ENCODE measurements at places on chromosomes 2 and 18. TPM values are rescaled to one million over a fixed set of nuclear protein-coding genes. Genes with fewer than 3 reads are reported as not detected.

Gene LOXHD1
- total RNA-seq = 0.83 TPM

DNA sequence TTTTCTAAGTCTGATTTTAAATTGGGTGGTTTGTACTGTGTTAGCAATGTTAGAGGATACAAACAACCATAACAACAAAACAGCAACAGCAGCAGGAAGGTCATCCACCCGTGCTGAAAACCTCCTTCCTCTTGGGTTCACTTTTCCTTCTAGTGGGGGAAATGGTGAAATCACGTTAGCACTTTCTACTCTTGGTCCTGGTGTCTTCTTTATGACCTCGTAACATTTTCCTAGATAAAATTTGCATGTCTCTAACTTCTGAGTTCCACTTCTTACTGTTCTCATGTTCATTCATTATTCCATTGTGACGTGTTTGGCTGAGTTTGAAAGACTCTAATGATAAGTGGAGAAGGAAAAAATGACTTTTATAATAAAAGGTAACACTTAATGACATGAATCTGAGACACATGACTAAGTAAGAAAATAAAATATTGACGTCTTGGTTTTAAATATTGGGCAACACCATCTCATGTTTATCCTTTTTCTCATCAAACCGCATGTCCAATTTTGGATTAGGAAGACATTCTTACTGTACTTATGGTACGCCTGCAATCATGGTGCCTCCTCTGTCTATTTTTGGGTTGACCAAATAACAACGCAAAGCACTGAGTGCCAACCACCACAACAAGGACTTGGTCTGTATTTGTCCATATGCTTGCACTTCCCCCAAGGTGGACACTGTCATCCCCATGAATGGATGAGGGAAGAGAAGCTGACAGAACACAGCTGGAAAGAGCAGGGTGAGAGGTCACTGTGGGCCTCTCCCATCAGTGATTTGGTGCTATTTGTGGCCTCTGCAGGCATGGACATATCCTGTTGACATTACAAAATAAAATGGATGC, 25.7 kb upstream of the IL1R1 start:
- no peak for DNase-seq

GRCh38 chr18:78972930-78973331, 6.7 kb upstream of the SALL3 start:
- DNase-seq = peak; percentile 39

Gene HOXD13
- not detected for total RNA-seq

GRCh38 chr18:6249788-6250187, 164.9 kb downstream of the L3MBTL4 start:
- DNase-seq = no peak

- DNase-seq = peak; percentile 27
These were observed 26.8 kb downstream of the GLI2 start for GRCh38 chr2:120762341-120763061.

GRCh38 chr2:162282765-162283425, 35.6 kb downstream of the IFIH1 start:
- no peak for DNase-seq

Gene PLA2R1
- 28.3 TPM for total RNA-seq

DNA sequence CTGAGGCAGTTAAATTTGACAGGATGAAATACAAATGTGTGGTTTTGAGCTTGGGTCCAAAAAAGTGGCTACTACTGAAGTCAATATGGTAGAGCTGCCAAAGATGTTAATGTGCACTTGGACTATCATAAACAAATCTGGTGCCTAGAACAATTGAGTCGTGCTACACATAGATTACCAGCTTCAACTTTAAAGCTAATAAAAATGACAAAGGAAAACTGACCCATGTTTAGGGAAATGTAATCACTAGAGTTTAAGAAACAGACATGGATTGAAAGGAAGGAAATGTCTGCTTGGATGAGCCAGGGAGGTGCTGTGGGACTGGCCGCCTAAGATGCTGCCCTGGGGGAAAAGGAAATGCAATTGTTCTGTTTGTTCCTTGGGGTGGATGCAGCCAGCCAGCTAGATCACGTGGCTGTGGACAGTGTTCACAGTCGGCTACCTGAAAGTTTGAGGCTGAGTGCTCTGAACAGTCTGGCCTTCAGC, 36.6 kb downstream of the CYB5A start:
- no peak for DNase-seq
